ENCODE measurements at places on chromosomes 7 and 10.

GRCh38 chr10:10791869-10792268, 225.8 kb upstream of the CELF2 start:
- no peak for DNase-seq

DNA sequence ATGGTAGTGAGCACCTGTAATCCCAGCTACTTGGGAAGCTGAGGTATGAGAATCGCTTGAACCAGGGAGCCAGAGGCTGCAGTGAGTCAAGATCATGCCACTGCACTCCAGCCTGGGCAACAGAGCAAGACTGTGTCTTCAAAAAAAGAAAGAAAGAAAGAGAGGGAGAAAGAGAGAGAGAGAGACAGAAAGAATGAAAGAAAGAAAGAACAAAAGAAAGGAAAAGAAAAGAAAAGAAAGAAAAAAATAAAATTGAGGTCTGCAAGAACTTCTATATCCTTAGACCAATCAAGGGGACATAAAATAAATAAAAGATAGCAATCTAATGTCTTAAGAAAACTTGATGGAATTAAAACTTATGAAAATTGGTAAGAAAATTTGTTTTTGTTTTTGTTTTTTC, 34.9 kb upstream of the PARD3 start:
- DNase-seq: no peak

GRCh38 chr10:105681051-105681450, 1040.0 kb downstream of the SORCS3 start:
- DNase-seq: no peak

GRCh38 chr7:102117743-102118142, 168.9 kb upstream of the SH2B2 start:
- DNase-seq: no peak

GRCh38 chr7:20737840-20738448, 48.7 kb downstream of the SP8 start:
- DNase-seq: no peak

GRCh38 chr10:25849988-25850387, 84.0 kb upstream of the MYO3A start:
- DNase-seq: no peak

DNA sequence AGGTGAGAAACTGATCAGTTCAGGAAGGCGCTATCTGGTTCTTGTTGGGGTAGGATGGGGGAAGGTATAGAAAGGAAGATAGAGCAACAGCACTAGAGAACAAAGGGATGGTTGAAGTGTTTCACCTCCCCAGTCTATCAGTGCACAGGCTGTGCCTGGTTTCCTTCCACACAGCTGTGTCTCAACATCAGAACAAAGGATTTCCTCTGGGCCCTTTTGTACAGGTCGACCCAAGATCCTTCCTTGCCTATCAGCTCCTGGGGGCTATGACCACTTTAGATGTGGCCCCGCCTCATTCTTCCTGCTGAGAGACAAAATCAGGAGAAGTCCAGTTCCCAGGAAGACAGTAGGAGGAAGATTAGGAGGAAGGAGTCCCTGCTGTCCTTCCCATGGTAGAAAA, 65.6 kb downstream of the NAMPT start:
- DNase-seq: peak; percentile 29

- no peak for DNase-seq
Measured at GRCh38 chr7:113004726-113005454, 81.7 kb downstream of the GPR85 start.

GRCh38 chr7:132354527-132354926, 221.7 kb downstream of the PLXNA4 start:
- DNase-seq: no peak

- DNase-seq: no peak
Measured at GRCh38 chr7:77450054-77450453, 33.9 kb upstream of the GSAP start.

DNA sequence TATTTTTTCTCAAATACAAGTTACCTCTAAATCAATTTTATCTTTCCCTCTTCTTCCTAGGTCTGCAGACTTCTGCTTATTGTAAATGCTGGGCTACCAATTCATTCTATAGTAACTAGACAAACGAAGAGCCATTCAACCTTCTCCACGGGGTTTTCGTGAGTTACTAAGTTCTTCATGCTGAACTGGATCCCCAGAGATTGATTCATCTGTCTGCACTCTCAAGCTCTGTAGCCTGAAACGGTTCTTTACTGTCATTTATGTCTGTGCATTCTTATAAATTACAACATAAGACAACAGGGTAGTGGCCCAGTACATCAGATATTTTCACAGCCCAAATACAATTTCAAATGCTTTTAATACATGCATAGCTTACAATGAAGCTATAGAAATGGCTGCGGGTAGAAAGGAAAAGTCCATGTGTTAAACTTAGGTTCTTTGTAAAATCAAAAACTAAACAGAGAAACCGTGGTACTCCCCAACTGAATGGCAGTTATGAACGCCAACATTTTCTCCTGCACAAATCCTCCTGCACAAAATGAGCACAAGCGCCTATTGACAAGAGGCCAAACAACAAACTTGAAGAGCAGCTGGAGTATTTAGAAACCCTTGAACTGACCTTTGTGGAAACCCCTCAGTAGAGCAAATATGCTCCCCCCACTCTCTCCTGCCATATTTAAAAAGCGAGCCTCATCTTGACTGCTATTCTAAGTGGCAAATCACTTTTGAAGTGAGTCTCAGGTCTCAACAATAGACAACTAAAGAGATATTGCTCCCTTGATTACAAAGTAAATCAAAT, 20.7 kb downstream of the LAMB1 start:
- no peak for DNase-seq

DNA sequence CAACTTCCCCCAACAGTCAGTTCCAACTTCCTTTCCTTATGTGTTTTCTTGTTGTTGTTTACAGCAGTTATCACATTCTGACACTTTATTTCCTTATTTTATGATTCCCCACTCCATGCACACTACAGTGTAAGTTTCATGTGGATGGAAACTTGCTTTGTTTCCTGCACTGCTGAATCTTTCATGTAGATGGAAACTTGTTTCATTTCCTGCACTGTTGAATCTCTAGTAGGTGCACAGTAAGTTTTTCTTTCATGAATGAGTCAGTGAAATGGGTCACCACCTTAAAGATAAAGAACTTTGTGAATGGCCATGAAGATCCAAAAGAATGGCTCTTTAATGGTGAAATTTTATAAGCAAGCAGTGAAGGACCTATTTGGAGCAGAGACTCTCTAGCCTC, 61.4 kb downstream of the SHOC2 start:
- no peak for DNase-seq

GRCh38 chr7:112638675-112639400, 151.4 kb downstream of the TMEM168 start:
- no peak for DNase-seq

DNA sequence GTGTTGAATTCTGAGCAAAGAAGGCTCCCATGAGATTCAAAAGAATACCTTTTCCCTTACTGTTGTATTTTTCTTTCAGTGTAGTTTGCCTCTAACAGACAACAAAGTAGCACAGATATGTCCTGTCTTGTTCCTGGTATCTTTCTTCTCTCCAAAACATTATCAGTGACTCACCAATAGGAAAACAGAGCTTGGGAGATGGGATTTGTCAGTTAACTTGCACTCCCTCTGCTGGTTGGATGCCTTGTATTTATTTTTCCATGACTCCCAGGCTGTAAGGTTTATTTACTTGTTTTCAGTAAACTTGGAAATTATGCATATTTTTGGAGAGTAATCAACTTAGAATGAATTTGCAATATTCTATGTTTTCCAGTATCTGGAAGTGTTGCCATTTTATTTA, 129.7 kb downstream of the SAMD9 start:
- peak; percentile 69 for DNase-seq

GRCh38 chr10:35855155-35855947, 213.3 kb upstream of the FZD8 start:
- no peak for DNase-seq

DNA sequence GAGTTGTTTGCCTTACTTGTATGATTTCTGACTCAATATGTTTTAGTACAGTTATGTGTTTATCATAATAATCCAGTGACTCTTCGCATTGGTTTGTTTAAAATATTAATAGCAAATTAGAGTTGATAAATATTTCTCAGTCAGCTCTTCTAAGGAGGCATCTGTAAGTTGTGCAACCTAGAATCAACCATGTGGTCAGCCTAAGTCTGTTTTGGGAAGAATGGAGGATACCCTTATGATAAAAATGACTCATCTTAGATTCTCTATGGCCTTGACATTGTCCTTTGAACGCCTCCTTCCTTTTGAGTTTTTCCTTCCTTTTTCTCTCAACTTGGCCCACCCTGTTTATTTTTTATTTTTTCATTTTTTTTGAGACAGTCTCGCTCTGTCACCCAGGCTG, 18.8 kb downstream of the DNAJC9 start:
- DNase-seq: no peak

- no peak for DNase-seq
Measured at GRCh38 chr10:118101501-118101900, 54.8 kb upstream of the RAB11FIP2 start.
